ENCODE measurements at places on chromosomes 7 and 10. TPM values are rescaled to one million over a fixed set of nuclear protein-coding genes. Genes with fewer than 3 reads are reported as not detected.

The DNAH11 gene
- total RNA-seq: 0.81 TPM

DNA sequence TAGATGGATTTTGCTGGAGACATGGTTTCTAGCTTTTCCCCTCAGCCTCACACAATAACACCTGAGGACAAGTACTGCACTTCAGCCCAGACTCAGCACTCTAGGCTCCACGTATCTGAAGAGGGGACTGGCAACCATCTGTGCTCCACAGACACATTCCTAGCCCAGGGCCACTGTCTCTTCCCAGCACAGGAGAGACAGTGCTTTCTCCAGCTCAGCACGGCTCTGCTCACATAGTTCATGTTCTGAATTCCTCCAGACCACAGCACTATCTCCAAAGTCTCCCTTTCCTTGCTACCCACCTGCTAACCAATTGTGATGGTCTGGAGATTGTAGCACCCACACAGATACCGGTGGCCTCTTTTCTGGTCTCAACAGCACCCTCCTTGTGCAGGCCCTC, 114.5 kb downstream of the HTR7 start:
- no peak for DNase-seq

DNA sequence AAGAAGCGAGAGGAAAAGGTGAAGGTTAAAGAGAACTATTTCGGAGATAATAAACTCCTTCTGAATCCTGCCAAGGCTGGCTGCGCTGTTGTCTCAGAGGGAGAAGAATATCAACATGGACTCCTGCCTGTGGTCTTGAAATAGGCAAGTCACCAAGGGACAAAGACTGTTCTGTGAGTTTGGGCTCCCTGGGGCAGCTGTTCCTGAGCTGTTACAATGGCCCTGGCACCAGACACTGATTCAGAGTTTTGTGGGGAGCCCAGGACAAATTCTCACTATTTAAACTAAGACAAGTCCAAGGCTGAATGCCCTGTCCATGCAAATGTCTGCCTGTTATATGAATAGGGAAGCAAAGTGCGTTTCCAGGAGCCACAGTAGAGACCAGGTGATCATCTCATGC, 81.4 kb downstream of the PRPF18 start:
- no peak for DNase-seq

- no peak for DNase-seq
Measured at GRCh38 chr10:1050554-1050953, 1.6 kb upstream of the IDI1 start.

DNA sequence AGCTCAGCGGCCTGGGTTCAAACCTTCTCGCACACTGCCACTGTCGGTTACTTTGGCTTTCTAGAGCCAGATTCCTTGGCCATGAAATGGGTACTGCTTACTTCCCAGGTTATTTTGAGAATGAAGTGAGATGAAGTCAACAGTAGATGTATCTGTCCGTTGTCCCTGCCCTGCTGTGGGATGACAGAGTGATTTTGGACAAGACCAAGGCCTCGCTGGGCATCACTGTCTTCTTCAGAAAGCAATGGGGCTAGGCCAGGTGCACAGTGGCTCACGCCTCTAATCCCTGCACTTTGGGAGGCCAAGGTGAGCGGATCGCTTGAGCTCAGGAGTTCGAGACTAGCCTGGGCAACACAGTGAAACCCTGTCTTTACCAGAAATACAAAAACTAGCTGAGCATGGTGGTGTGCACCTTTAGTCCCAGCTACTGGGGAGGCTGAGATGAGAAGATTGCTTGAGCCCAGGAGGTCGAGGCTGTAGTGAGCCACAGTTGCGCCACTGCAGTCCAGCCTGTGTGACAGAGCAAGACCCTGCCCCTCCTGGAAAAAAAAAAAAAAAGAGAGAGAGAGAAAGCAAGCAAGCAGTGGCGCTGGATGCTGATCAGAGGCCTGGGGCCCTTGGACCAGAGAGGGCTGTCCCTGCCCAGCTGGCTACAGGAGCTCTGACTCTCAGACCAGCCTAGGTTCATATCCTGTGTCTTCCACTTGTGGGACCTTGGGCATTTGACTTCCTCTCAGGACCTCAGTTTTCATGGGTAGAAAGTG, 25.8 kb downstream of the ZMIZ1 start:
- DNase-seq: no peak

DNA sequence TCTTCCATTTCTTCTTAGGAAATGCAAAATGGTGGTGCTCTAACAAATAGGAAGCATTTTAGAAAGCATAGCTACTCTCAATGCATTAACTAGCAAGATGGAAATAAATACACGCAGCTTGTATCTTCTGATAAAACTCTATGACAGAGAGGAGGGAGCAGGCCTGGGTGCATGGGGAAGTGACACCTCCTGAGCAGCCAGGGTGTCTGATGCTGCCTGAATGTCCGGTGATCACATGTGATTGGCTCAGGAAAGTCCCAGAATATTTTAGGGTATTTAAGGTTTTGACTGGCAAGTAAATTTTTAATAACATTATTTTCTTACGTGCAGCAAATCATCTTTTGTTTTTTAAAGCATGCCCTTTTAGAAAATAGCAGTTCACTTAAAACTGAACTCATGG, 261.0 kb upstream of the KLF6 start:
- DNase-seq: no peak

Data from posterior vena cava (tissue), 2 donors.